ENCODE measurements at places on chromosomes 5 and 9. TPM values are rescaled to one million over a fixed set of nuclear protein-coding genes. Genes with fewer than 3 reads are reported as not detected.

DNA sequence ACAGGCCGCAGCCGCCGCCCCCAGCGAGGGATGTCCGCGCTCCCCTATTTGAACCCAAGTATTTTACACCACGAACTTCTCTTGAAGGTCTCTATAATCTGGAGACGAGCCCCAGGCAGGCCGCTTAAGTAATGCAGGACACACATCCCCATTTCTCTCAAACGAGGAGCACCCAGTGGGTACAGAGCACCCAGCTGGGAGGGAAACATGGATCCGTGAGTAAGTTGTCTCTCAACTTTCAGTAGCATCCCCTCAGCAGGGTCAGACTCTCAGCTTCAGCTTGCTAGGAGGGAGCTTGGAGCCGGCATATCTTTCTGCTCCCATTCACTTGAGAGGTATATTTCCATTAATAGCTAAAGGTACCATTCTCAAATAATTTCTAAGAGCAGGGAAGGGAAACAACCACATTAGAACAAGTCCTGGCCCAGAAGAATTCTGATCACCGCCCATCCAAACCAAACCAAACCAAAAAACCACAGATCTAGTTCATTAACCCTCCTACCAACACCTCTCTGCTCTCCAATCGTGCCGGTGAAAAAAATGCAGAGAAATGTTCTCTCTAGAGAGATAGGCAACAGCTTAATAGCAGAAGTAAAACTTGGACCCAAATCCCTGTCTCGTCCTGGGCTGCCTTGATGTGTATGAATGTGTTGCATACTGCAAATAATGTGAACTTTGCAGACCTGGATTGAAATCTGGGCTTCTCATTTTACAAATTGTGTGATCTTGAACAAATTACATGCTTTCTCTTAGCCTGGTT, 910 bp downstream of the TDRD7 start:
- H3K4me1 ChIP-seq: peaks cover 7% of the 10 kb centered on the region
- H3K4me3 ChIP-seq: peak overlapping the region; percentile 93
- no peak for DNase-seq
- no peaks in the 10 kb centered on the region for H3K36me3 ChIP-seq
- no peak overlapping the region for H3K27ac ChIP-seq

GRCh38 chr5:125424402-125425141, 678.1 kb upstream of the ZNF608 start:
- H3K36me3 ChIP-seq: no peaks in the 10 kb centered on the region
- H3K4me3 ChIP-seq: no peak overlapping the region
- H3K27ac ChIP-seq: peak overlapping the region; percentile 41
- DNase-seq: no peak
- H3K27me3 ChIP-seq: no peaks in the 10 kb centered on the region
- H3K4me1 ChIP-seq: no peaks in the 10 kb centered on the region

DNA sequence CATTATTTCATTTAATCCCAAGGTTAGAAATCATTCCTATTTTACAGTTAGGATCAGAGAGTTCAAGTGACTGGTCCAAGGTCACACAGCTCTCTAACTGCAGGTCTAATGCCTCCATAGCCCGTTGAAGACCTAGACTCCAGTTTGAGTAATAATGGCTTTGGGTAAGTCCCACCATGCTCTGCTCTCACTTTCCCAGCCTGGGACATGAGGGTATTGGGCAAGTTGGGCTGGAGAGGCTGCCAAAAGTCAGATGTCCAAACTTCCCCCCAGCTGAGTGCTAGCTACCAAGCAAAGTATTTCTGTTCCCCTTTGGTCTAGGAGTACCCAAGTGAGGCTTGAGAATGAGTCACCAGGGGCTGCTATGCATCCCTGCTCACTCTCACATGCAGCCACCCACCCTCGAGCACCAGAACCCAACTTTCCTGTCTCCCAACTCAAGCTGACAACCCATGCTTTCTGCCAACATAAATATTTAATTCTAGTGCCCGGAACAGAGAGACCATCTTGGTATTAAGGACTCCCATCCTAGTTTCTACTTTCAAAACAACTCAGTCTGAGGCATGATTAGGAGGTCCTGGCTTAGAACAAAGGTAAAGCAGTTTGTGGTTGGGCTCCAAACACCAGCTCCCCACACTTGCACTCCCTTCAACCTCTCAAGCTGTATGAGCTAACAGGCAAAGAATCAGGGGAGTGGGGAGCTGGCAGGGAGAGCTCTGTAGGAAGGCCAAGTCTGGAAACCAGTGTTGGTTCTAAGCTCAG, 236.5 kb upstream of the TRIM32 start:
- no peak for DNase-seq
- no peaks in the 10 kb centered on the region for H3K4me1 ChIP-seq
- no peaks in the 10 kb centered on the region for H3K27me3 ChIP-seq
- no peaks in the 10 kb centered on the region for H3K36me3 ChIP-seq
- H3K27ac ChIP-seq: no peak overlapping the region
- H3K4me3 ChIP-seq: no peak overlapping the region

DNA sequence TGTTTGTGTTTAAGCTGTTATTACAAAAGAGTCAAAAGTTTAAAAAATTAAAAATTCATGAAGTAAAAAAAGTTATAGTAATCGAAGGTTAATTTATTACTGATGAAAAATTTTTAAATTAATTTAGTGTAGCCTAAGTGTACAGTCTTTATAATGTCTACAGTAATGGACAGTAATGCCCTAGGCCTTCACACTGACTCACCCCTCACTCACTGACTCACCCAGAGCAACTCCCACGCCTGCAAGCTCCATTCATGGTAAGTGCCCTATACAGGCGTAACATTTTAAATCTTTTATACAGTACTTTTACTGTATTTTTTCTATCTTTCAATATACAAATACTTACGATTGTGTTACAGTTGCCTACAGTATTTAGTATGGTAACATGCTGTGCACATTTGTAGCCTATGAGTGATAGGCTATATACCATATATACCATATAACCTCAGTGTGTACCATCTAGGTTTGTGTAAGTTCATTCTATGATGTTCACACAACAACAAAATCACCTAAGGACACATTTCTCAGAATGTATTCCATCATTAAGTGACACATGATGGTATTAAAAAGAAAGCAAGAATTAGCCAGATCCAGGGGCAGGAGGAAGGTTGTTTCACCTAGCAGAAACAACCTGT, 40.1 kb downstream of the DCAF10 start:
- no peaks in the 10 kb centered on the region for H3K27me3 ChIP-seq
- H3K4me3 ChIP-seq: no peak overlapping the region
- DNase-seq: no peak

DNA sequence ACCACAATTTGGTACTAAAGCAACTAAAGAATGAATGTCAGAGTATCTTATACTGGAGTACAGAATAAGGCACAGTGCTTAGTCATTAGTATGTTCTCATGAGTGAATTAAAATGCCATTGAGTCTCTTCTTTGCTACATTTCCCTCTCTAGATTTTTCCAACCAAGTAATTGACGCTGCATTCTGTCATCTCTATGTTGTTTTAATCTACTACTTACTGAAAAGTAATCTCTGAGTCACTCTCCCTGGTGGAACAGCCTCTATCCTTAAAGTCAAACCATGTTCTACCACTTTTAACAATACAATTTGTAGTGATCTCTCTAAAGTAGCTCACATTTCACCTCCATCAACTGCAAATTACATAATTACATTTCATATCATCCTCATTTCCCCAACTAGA, 495.1 kb downstream of the CDH18 start:
- H3K27me3 ChIP-seq: no peaks in the 10 kb centered on the region
- H3K36me3 ChIP-seq: no peaks in the 10 kb centered on the region
- DNase-seq: no peak
- H3K27ac ChIP-seq: no peak overlapping the region
- no peak overlapping the region for H3K4me3 ChIP-seq

- no peak overlapping the region for H3K27ac ChIP-seq
- H3K4me1 ChIP-seq: no peaks in the 10 kb centered on the region
These were observed 55.8 kb downstream of the ASS1 start for GRCh38 chr9:130500340-130501180.

Gene MLANA
- total RNA-seq: not detected

- H3K27me3 ChIP-seq: no peaks in the 10 kb centered on the region
- DNase-seq: no peak
- no peak overlapping the region for H3K4me3 ChIP-seq
- no peaks in the 10 kb centered on the region for H3K4me1 ChIP-seq
- H3K36me3 ChIP-seq: peaks cover 83% of the 10 kb centered on the region
These were observed 106.2 kb downstream of the SEMA5A start for GRCh38 chr5:9439531-9440292.

DNA sequence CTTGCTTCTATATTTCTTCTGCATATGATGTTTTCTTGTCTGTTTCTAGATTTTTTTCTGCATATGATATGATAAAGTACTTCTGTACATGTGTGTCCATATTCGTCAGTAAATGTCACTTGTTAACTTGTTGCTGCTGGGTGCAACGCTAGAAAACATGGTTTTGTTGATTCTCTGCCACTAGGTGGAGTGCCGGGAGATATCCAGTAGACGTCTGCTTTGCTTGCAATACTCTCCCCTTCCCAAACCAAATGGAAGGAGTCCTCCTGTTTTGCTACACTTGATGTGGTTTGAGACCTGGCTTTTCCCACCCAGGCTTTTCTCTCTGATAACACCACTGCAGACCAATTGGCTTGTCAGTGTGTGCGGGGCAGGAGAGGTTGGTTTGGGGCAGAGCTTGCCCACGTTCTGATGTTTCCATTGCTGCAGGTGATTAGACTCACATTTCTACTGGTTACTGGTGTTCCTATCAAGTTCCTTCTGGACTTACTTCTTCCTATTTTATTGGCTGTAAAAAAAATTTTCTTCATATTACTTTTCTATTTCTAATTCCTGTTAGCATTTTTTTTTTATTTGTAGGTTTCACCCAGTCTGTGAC, 900.0 kb upstream of the CDH10 start:
- H3K4me3 ChIP-seq: no peak overlapping the region
- H3K27ac ChIP-seq: no peak overlapping the region
- no peaks in the 10 kb centered on the region for H3K4me1 ChIP-seq
- no peaks in the 10 kb centered on the region for H3K36me3 ChIP-seq

- H3K27me3 ChIP-seq: peaks cover 17% of the 10 kb centered on the region
- H3K27ac ChIP-seq: peak overlapping the region; percentile 87
- H3K4me3 ChIP-seq: peak overlapping the region; percentile 66
- DNase-seq: no peak
- peaks cover 8% of the 10 kb centered on the region for H3K4me1 ChIP-seq
These were observed 1.1 kb upstream of the SSBP2 start for GRCh38 chr5:81751836-81752643.

GRCh38 chr5:91311697-91312501, 71.2 kb downstream of the ARRDC3 start:
- DNase-seq: no peak
- H3K4me3 ChIP-seq: no peak overlapping the region
- no peaks in the 10 kb centered on the region for H3K27me3 ChIP-seq
- peaks cover 10% of the 10 kb centered on the region for H3K4me1 ChIP-seq

Gene CCL19
- not detected for total RNA-seq

- no peak overlapping the region for H3K4me3 ChIP-seq
- H3K36me3 ChIP-seq: peaks cover 5% of the 10 kb centered on the region
- H3K4me1 ChIP-seq: peaks cover 5% of the 10 kb centered on the region
These were observed 11.6 kb downstream of the ABL1 start for GRCh38 chr9:130846487-130847305.

- no peak overlapping the region for H3K27ac ChIP-seq
- no peaks in the 10 kb centered on the region for H3K27me3 ChIP-seq
- no peak overlapping the region for H3K4me3 ChIP-seq
- no peaks in the 10 kb centered on the region for H3K36me3 ChIP-seq
- no peak for DNase-seq
These were observed 85.6 kb downstream of the C5orf15 start for GRCh38 chr5:133882846-133883245.

- H3K36me3 ChIP-seq: peaks cover 8% of the 10 kb centered on the region
- no peak for DNase-seq
- H3K27me3 ChIP-seq: peaks cover 26% of the 10 kb centered on the region
- H3K4me1 ChIP-seq: peaks cover 2% of the 10 kb centered on the region
These were observed 1.3 kb downstream of the BRD3 start for GRCh38 chr9:134066526-134066912.

- H3K4me3 ChIP-seq: no peak overlapping the region
- H3K27me3 ChIP-seq: no peaks in the 10 kb centered on the region
- H3K36me3 ChIP-seq: no peaks in the 10 kb centered on the region
- no peak overlapping the region for H3K27ac ChIP-seq
- no peaks in the 10 kb centered on the region for H3K4me1 ChIP-seq
- peak; percentile 61 for DNase-seq
These were observed 43.3 kb downstream of the PRELID2 start for GRCh38 chr5:145791866-145792265.

DNA sequence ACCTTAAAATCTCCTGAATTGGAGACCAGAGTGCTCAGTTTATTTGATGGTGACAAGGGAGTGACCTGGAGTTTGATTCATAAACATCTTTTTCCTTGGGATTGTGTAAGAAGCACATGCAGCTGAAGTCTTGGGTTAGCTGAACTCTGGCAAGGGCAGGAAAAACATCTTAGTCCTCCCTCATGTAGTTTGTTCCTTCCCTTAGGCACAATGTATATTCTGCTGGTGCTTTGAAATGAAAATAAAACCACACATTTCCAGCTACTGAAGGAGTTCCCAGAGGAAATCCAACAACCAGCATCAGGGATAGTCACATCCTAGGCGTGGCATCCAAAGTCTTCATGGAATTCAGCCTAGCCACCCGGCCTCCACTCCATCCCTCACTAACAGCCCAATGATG, 95.2 kb upstream of the PAPPA start:
- no peak overlapping the region for H3K4me3 ChIP-seq
- no peaks in the 10 kb centered on the region for H3K4me1 ChIP-seq
- peaks cover 27% of the 10 kb centered on the region for H3K27me3 ChIP-seq
- no peak for DNase-seq
- no peak overlapping the region for H3K27ac ChIP-seq
- H3K36me3 ChIP-seq: no peaks in the 10 kb centered on the region

DNA sequence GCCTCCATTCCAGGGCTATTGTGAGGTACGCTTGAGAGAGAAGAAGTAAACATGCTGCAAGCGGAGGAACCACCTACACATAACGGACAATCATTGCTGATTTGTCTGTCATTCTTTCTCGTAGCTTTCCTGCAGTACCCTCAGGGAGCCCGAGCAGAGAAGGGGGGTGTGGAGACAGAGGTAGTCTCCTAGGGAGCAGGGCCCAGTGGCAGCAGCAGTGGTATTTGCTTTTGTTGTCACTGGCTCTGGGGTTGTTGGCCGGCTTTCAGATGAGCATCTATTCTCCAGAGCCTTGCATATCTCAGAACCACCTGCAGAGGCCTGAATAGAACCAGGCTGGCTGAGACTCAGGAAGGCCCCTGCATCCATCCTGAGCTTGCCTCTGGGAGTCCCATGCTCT, 19.9 kb downstream of the ENHO start:
- no peaks in the 10 kb centered on the region for H3K36me3 ChIP-seq
- no peak for DNase-seq
- no peaks in the 10 kb centered on the region for H3K4me1 ChIP-seq
- H3K4me3 ChIP-seq: no peak overlapping the region
- no peak overlapping the region for H3K27ac ChIP-seq

- no peaks in the 10 kb centered on the region for H3K27me3 ChIP-seq
- no peak for DNase-seq
- H3K27ac ChIP-seq: no peak overlapping the region
- H3K36me3 ChIP-seq: no peaks in the 10 kb centered on the region
- H3K4me3 ChIP-seq: no peak overlapping the region
- H3K4me1 ChIP-seq: no peaks in the 10 kb centered on the region
These were observed 67.4 kb downstream of the CHSY3 start for GRCh38 chr5:129971714-129972113.

- H3K36me3 ChIP-seq: no peaks in the 10 kb centered on the region
- no peak overlapping the region for H3K4me3 ChIP-seq
- H3K4me1 ChIP-seq: no peaks in the 10 kb centered on the region
- H3K27ac ChIP-seq: no peak overlapping the region
- no peaks in the 10 kb centered on the region for H3K27me3 ChIP-seq
These were observed 29.9 kb upstream of the MEGF10 start for GRCh38 chr5:127260686-127261085.
